Amniotic stem cell (primary cell): ENCODE measurements at places on chromosomes 2 and 18.
A peak's percentile ranks its signal among the peaks of the same experiment; 100 is the strongest.

DNA sequence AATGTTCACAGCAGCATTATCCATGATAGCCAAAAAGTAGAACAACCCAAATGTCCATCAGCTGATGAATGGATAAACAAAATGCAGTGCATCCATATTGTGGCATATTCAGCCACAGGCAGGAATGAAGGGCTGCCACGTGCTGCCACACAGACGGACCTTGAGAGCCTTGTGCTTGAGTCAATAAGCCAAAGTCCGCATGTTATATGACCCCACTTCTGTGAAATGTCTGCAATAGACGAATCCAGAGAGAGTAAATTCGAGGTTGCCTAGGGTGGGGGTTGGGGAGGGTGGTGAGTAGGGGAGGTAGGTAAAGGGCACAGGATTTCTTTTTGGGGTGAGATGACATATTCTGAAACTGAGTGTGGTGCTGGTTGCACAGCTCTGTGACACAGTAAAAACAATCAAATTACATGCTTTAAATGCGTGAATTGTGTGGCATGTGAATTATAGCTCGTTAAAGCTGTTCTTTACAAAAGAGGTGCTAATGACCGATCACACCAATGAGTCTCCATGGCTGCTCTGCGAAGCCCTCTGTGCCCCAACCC is 38.9 kb upstream of the LDLRAD4 start:
- DNase-seq, result no peak

DNA sequence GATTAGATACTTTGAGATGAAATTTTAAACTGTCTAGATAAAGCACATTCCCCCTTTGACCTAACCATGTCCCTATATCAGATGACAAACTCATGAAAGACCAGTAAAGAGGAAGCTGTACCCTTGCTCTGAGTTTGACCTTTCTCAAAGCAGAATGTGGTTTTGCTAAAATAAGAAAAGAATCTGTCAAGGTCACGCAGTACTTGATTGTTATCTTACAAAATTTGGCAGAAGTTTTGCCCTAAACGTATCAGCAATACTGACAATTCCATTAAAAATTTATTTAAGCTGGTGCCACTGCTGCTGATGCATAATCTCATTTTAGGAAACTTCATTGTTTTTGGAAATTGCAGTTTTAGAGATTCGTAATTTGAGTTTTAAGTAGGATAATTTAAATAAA is 31.2 kb upstream of the GALM start:
- DNase-seq, result no peak

GRCh38 chr2:215931256-215931903 is 82.0 kb downstream of the MREG start:
- peak; percentile 77 for DNase-seq

DNA sequence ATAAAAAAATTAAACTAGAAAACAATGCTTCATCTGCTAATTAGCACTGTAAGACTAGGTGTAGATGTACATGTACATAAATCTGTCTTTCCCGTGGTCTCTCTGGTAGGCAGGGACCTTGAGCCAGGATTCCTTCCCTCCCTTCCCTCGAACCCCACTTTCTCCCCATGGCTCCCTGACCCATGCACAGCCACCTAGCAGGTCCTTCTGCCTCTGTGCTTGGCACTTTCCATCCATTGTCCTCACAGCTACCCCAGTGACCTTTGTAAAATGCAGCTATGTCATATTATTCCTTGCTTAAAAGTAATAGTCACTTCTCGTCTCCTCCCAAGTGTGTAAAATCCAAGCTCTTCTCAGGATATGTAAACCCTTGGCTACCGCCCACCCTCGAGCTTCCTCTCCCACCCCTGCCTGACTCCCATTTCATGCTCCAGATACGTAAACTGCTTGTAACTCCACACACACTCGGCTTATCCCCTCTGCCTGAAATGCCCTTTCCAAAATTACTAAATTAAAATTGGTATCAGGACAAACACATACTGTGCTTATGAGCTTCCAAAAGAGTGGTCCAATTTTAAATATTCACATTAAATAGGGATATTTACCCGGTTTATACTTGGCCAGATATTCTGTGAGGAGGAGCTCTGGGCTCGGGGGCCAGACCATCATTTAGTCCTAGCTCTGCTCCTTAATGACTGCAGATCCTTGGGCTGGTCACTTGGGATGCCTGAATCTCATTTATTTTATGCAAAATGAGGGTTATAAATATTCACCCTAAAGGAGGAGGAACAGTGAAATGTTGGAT is 54.0 kb upstream of the RALBP1 start:
- DNase-seq, result no peak

GRCh38 chr2:176291335-176291734 is 22.1 kb downstream of the MTX2 start:
- DNase-seq, result no peak

DNA sequence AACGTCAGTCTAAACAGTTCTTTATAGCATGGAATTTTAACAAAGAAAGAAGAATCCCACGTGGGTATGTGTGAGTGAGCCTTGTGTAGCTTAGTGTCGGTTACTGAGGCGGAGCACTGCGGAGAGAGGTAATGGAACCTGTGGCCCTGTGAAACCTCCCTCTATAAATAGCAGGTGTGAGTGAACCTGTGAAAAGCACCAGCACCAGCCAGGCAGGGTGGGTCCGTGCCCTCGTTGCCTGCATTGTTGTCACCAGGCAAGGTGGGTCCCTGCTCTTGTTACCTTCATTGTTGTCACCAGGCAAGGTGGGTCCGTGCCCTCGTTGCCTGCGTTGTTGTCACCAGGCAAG is 4.7 kb downstream of the CTDP1 start:
- DNase-seq, result no peak

DNA sequence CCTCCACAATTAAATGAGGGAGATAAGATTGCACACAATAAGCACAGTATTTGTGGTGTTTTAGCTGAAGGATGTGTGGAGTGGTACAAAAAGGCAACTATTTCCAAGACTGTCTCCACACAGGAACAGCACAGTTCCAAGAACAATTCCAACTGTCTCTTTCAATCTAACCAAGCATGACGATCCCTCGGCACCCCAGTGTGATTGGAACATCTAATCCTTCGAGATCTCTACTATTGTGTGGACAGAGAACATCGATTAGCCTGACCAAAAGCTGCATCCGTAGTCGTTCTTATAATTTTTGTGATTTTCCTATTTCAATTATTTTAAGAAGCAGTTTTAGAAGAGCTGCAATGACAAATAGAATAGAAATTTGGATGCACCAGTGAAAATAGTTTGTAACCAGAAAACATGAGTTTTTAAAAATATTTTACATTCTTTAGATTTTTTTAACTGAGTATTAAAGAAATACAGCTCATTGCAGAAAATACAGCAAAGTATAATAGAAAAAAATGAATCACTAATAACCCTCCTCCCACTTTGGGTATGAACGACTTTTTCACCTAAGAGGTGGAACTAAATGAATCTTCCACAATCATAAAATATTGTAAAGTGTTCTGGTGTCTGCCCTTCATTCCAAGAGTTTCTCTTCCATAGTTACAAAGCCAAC is 76.4 kb upstream of the CABLES1 start:
- no peak for DNase-seq

- no peak for DNase-seq
Observed at GRCh38 chr2:238576674-238577073, 149.9 kb downstream of the ASB1 start.

- DNase-seq, result no peak
Observed at GRCh38 chr2:118807668-118808428, 39.6 kb downstream of the EN1 start.

DNA sequence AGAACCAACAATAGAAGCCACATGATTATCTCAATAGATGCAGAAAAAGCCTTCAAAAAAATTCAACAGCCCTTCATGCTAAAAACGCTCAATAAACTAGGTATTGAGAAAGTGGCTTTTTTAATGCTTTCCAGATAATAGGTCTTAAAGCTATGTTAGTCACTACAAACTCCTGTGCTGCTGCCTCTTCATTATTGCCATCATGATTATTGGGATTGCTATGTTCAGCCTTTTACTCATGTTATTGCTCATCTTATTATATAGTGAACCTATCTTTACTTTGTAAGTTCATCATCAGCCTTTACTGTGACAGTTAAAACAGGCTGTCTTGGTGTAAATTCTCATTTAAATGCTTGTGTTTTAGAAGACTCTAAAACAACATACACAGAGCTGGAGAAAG is 1557.2 kb upstream of the ZEB2 start:
- no peak for DNase-seq

GRCh38 chr2:22375096-22375495 is 1009.9 kb upstream of the KLHL29 start:
- DNase-seq, result no peak

DNA sequence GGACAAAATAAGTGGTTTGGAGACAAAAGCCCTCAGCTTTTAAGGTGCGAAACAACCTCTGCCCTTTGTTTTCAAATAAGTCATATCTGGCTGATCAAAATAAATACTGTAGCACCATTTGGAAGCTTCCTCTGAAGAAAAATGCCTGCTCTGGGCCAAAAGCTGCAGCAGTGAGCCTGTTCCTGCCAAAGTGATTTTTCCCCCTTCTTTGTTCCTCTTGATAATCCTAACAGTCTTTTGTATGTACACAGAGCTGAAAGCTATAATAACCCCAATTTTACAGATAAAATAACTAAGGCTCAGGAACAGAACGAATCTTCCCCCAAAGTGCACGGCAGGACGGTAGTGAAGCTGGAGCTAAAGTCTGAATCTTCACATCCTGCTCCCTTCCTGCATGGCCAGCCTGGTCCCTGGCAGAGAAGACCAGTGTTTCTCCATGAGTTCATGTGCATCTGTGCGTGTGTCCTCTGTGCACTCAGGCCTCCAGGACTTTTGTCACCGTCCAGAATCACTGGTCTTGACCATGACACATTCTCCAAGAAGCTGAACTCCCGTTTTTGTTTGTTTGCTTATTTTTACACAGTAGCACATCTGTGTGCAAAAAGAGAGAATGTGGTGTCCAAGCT is 2114.1 kb upstream of the PIK3C3 start:
- DNase-seq, result no peak

GRCh38 chr2:205579335-205579734 is 103.0 kb upstream of the NRP2 start:
- no peak for DNase-seq

DNA sequence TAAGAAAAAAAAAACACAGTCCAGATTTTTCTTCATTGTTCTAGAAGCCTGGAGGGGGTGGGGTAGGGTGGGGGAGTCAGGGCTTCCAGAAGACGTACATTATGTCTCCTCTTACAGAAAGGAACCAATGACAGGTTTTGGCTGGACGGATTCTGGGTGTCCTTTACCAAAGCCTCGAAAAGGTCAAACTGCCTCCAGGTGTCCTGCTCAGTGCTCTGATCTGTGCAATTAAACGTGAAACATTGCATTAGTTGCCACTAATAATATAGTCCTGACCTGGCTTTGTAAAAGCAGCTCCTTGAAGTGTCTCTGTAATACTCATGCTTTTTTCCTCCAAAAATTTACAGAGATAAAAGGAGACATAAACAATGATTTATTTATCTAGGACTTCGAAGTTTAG is 11.1 kb upstream of the MTA3 start:
- no peak for DNase-seq

DNA sequence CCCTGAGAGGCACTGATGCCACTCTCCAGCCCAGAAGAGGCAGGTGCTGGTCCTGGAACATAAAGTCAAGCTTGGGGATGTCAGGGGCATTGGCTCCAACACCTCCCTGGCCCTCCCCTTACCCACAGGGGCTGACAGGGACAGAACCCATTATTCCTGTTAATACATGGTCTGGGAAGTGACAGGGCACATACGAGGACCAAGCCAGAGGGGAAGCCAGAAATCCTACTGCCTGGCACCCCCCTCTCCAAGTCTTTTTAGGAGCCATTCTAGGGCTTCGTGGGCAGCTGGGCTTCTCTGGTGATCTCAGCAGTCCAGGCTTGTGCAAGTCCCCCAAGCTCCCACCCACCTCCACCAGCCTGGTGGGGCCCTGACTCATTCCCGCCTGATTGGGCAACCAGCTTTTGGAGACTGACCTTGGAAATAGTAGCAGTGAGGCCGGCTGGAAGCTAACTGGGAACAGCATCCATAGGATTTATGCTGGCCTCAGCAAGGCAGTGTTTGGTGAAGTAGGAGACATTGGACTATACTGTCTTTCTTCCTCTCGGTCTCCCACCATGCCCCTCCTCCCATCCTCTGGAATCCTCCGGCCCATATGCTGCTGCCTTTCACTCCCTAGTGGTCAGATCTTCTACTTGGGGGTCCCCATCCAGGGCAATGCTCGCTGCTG is 86.4 kb upstream of the HK2 start:
- DNase-seq, result no peak

GRCh38 chr2:15976354-15976753 is 36.0 kb downstream of the MYCN start:
- no peak for DNase-seq

DNA sequence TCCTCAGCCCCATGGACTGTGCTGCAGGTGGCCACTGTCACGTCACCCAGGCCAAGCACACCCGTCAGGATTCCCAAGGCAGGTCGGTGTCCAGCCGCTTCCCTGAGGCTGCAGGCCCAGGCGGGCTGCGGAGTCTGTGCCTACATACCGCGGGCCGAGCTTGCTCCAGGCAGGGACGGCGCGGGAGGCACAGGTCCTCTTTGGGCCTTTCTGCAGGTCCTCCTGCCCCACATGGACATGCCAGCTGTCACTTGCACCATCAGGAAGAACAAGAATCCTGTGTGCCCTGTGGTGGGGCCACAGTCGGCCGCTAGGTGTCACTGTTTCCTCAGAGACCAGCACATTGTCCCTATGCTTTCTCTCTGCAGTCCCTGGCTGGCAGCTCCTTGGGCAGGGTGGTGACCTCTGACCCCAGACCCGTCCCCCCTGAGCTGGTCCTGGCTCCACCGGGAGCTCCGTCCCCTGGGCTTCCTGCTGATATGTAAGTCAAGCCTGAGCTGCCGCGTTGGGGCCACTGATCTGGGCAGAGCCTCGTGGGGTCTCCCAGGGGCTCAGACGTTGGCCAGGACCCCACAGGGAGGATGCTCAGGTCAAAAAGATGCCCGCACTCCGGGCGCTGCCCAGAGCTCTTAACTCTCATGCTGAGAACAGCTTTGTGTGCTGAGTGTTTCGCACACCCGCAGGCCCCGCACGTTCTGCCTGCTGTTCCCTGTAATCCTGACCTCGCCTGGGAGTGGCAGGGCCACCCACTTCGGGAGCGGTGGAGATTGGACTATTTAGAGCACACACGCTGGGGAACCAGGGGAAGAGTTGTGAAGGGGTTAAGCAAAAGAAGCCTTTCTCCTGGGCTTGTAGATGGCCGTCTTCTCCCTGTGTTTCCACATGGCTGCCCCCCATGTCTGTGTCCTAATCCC is 17.3 kb upstream of the AGXT start:
- DNase-seq, result peak; percentile 51

DNA sequence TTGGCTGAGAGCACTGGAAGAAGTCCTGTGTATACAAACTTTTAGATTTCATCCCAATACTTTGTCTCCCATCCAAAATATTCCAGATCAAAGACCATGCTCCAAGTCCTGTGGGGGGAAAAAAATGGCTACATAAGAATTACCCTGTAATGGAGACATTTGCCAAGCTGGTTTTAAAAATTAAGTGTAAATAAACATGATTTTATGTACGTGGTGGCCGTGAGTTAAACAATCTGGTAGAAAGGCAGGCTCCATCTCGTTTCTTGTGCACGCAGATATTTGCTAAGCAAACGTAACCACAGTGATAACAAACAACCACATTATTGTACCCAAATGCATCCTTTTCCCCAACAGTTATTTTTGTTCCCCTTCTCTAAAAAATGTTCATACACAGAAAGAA is 176.4 kb downstream of the ZNF516 start:
- DNase-seq, result no peak

- DNase-seq, result no peak
Observed at GRCh38 chr2:2913601-2914120, 464.0 kb downstream of the EIPR1 start.

GRCh38 chr2:108257757-108258331 is 18.1 kb downstream of the SULT1C3 start:
- no peak for DNase-seq

GRCh38 chr2:157890969-157891642 is 15.0 kb upstream of the ACVR1 start:
- no peak for DNase-seq
